ENCODE measurements at places on chromosomes 2 and 18.

GRCh38 chr2:12513339-12513738 is 203.4 kb upstream of the TRIB2 start:
- DNase-seq: no peak

GRCh38 chr2:158975271-158975921 is 7.0 kb downstream of the TANC1 start:
- DNase-seq: no peak

DNA sequence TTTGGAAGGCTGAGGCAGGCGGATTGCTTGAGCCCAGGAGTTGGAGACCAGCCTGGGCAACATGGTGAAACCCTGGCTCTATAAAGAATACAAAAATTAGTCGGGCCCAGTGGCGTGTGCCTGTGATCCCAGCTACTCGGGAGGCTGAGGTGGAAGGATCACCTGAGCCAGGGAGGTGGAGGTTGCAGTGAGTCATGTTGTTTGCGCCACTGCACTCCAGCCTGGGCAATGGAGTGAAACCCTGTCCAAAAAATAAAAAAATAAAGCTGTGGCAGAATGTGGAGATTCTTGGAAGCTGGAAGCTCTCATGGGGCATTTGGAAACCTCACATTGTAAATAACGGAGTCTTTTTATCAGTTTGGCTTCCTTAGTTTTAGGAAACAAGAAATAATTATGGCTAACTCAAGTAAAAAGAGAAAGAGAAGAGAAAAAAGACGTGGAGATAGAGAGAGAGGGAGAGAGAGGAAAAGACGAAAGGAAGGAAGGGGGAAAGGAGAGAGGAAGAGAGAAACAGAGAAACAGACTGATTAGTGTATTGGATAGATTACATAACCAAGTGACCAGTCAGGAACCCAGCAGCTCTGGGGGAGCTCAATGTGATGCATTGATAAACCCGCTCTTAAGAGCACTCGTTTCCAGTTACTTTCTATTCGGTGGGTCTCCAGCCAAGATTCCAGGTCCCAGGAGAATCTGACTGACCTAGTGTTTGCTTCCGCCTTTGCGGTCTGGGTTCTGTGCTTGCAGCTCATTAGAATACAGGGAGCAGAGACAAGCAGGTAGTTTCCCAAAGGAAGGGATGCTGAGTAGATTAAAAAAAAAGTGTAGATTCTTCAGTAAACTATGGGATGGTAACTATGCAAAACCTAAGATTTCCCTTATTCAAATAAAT is 1.1 kb upstream of the SPAST start:
- DNase-seq: no peak

GRCh38 chr18:59884351-59884750 is 15.4 kb upstream of the PMAIP1 start:
- no peak for DNase-seq

GRCh38 chr2:5911718-5912117 is 219.5 kb downstream of the SOX11 start:
- DNase-seq: no peak

DNA sequence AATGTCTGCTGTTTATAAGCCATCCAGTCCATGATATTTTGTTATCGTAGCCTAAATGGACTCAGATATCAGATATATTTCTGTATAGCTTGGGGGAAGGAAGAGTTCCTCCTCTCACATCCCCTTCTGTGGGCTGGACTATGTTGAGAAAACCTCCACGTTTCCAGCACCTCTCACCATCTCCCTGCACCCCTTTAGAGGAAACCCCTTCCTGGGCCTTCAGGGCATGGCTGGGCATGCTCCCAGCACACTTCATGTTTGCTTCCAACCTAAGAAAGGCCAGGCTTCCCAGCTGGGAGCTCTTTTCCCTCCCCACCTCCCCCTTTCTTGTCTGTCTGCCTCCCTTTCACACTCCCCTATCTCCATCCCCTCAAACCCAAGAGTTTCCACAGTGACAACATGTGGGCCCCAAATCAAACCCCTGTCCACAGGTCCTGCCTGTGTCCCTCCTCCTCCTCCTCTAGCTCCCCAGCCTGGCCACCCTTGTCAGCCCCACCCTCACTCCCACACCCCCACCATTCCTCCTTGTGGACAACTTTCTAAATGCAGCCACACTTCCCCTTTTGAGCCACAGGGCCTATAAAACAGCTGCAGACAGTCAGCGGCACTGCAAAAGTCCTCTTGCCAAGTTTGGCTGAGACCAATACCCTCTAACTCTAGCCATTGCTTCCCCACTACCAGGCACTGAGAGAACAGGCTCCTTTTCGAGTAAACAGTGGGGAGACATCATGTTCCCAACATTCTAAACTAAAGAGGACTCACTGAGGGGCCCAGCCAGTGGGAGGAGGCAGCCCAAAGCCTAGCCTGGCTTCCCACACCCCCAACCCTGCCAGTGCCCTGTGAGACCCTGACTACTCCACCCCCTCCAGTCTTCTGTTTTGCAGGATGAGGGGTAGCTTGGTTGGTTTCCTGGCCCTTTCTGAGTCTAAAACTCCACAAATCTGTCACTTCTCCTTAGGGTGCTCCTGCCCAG is 120.5 kb downstream of the ZFP36L2 start:
- no peak for DNase-seq

DNA sequence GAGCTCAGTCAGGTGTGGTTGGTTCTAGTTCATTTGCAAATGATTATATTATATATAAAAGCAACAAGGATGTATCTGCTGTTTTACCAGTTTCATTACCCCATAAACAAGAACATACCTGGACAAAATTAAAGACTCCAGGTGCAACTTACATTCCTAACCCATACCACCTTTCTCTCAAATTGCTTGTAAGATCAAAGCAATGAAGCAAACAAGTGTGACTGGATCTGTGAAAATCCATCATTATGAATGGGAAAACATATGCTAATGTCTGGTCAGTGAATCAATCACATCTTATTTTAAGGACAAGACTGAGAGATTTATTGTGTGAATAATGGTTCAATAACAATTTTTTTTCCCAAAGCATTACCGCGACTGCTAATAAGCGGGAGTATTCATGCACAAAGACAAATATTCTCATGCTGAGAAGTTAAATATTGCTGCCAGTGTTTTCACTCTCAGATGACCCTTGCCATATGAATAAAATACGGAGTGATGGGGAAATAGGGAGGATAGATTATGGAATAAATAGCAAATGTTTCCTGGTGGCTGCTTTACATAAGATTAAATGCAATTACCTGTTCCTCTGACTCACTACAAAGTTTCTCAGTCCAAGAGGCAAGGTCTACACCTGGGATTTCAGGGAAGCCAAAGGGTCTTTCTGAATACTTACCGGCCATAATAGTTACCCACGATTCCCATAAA is 59.3 kb downstream of the WDR75 start:
- DNase-seq: no peak

GRCh38 chr2:23588106-23588505 is 203.1 kb downstream of the KLHL29 start:
- no peak for DNase-seq

- DNase-seq: no peak
Measured at GRCh38 chr2:109382951-109383350, 230.8 kb downstream of the SEPTIN10 start.

Data from D721Med (cell line).